ENCODE measurements at places on chromosomes 2 and 18.

DNA sequence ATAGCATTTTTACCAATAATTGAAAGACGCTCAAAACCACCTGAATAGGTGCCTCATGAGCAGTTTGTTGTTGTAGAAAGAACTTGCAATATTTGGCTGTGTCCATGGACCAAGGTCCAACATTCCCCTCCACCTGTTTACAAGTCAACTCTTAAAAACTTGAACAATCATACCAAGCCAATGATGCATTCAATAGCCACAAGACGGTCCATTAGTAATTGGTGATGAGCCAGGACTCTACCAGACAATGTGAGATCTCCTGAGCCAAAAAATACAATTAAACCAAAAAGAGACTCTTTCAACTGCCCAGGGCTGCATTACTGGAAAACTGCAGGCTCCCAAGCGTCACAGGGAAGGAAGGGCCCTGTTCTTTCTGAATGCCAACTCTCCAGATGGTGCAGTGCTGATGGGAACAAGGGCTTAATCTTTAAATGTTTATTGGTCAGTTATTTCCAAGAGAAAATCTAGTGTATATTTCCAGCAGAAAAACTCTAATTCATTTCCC lies 118.8 kb upstream of the EPB41L3 start:
- no peak for DNase-seq

DNA sequence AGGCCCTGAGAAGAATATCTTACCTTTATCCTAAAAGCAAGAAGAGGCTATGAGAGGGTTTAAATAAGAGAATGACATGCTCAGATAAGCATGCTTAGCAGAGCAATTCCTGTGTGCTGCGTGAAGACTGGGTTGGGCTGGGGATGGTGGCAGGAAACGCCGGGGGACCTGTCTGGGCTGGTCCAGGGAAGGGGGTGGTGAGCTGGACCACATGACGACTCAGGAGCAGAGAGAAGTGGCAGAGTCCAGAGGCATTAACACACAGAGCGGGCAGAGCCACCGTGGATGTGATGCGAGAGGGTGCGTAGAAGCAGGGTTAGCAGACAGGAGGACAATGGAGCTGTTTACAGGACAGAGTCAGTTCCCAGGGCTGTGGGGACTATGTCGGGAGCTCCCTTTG lies 84.5 kb downstream of the ZBTB7C start:
- DNase-seq, result no peak

DNA sequence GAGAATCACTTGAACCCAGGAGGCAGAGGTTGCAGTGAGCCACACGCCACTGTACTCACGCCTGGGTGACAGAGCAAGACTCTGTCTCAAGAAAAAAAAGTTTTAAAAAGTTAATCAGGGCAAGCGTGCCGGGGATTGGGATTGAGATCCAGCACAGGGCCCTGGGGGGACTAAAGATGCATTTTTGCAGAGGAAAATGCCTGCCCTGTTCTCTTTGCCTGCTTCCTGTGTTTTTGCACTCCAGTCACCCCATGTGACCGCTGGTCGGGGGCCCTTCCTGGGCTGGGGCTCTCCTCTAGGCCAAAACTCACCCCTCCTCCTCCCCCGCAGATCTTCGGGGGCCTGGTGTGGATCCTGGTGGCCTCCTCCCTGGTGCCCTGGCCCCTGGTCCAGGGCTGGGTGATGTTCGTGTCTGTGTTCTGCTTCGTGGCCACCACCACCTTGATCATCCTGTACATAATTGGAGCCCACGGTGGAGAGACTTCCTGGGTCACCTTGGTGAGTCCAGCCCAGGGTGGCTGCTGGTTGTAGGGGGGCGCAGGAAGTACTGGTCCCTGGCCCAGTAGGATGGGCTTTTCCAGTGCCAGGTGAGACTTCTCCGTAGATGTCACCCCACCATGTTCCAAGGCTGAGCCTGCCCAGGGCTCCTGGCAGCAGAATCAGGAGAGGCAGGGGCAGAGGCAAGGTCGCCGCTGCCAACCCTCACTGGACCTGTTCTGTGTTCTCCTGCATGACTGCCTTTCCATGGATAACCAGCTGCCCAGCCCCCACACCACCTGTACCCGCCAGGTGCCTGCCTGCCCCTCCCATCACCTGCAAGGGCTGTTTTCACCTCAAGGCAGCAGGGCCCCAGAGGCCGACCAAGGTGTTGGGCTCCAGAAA lies 22.4 kb downstream of the MAL start:
- DNase-seq, result no peak

- DNase-seq, result no peak
Measured at GRCh38 chr2:104474716-104475115, 379.2 kb upstream of the POU3F3 start.

- DNase-seq, result no peak
Measured at GRCh38 chr2:195472501-195473234, 184.4 kb upstream of the SLC39A10 start.

GRCh38 chr2:175847128-175847527 lies 154.9 kb downstream of the LNPK start:
- no peak for DNase-seq

- DNase-seq, result no peak
Measured at GRCh38 chr2:96866586-96866985, 3.3 kb downstream of the SEMA4C start.

DNA sequence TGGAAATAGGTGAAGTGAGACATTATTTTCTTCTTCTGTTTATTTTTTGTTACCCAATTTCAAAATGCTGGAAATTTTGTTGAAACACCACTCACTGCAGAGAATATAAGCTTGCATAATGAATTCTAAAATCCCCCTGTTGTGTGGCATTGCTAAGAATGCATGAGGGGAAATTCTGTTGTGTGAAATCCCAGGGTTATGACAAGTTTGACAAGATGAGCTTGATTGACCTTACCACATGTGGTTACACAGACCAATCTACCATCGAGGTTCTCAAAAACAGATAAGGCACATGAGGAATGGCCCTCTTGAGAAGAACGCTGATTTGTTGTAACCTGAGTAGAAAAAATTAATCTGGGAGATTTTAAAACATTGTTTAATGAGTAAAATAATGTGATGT lies 261.6 kb upstream of the MMADHC start:
- no peak for DNase-seq

DNA sequence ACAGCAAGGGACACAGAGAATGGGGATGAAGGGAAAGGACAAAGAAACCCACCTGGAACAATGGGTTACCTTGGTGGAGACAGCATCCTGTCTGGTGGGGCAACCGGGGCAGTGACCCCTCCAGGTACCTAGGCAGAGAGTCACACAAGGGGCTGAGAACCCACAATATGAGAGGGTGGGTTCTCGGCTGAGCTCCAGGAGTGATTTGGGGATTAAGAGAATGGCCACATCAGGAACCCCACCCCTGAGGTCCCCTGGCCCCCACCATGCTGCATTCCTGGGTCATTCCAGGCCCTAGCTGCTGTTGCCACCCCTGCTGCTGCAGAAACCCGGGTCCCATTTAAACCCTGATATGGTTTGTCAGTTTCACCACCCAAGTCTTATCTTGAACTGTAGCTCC lies 172.3 kb downstream of the RTP5 start:
- no peak for DNase-seq

DNA sequence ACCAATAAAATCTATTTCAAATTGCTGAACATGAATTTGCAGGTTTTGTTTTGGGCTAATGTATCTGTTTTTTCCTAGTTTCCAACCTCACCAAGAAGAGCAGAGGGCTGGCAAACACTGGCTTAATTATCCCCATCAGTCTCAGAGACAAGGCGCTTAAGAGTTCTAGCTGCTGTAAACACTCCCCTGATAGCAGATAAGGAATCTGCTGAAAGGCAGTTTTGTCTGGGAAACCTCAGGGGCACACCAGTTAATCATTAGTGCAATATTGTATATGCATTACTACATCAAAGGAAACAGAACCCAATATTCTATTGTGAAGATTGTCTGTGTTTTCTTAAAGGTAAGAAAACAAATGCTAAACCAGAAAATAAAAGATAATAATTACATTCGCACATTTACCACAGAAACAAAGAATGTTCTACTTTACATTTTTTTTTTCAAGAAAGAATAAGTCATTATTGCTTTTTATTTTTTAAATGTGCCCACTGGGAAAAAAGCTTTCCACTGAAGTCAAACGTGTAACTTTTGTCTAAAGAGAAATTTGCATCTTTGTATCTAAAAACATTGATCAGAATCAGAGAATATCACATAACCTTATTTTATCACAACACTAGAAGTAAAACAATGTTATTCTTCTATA lies 179.1 kb downstream of the ERBB4 start:
- DNase-seq, result no peak

DNA sequence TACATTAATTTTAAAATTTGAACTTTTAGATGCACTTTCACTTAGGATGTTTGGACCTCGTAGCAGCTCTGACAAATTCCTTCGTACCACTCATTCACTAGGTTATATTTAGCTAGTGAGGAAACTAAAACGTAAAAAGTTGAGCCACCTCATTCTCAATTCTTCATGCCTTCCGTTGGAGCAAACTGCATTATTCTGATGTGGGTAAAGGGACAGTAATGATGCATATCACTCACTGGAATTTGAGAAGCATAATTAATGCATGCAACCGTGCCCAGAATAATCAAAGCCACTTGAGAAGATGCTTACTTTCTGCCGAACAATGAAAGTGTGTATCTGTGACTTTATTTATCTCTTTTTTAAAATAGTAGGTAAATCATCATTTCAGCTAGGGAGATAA lies 2.2 kb downstream of the CNOT9 start:
- peak; percentile 38 for DNase-seq

DNA sequence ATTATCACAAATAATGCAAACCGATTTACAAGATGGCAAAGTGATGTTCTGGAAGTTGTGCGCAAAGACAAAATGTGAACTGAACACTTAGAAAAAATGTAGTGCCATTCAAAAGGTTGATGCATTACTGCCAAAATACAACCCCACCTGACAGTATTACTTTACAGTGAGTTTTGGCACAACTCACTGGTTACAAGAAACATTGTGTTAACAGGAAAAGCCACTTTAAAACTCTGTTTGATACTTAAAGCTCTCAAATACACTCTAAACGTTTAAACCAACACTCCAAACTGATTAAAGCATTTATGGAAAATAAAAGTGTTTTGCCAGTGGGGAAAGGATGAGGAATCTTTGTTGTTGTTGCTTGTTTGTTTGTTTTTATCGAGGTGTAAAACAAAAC lies 173.4 kb upstream of the SATB2 start:
- no peak for DNase-seq

DNA sequence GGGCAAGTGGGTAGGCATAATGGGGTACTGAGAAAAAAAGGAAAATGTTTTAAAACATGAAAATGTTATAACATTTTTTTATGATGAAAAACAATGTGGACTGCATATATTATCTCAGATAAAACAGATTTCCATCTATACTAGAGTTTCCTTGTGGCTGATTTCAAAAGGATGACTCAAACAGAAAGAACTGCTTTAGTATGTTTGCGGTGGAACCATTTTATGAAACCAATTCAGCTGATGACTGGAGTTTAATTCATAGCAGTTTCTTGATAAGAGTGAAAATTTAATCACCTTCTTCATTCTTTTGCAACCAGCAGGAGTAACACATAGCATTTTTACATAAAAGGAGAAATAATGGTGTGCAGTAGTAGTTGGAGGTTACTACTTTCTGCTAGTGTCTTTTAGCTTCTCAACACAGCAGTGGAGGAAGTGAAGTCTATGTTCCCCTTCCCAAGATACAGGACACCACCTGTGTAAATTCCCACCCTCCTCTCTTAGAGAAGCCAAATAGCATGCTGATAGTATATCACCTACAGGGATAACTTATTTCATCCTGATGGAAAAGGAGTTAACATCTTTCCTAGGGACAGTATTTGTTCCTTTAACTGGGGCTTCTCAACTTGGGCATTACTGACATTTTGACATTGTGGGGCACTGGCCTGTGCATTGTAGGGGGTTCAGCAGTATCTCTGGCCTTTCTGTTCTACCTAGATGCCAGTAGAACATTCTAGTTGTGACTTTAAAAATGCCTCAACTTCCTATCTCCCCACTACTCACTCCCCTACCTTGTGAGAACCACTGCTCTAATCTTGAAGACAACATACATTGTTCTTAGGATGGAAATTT lies 29.9 kb downstream of the PELI1 start:
- DNase-seq, result peak; percentile 81

- DNase-seq, result no peak
Measured at GRCh38 chr18:77316641-77317040, 67.0 kb downstream of the GALR1 start.

All from HCEC 1CT (cell line).